ENCODE measurements at places on chromosomes 5 and 9.

DNA sequence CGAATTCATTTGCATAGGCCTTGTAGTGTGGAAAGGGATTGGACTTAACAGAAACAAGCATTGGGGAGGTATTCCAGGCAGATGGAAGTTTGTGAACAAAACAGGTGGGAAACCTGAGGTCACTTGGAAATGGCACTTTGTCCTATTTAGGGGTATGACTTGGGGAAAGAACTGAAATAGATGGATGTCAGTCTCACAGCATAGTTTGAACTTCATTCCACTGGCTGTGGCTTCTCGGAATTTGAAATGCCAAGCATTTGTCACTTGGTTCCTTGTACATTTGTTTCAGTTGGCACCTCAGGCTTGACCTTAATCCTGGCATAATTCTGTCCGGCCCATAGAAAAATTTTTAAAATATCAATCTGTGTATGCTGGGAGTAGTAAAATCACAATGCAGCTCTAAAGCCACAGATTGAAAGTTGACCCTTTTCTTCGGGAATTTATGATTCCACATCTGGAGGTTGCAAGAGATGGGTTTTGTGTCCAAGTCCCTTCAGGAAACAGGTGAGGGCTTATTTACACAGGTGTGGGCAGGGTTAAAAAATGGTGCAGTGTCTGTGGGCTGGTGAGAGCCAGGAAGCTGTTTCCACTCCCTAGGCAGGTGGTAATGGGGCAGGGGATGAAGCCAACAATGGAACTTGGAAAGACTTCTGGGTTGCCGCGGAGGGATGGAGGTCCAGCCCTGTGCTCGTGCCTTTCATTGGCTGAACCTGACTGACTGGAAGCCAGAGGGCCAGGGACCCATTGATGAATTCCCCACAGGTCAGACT, 39.2 kb upstream of the PDE8B start:
- no peak for DNase-seq

DNA sequence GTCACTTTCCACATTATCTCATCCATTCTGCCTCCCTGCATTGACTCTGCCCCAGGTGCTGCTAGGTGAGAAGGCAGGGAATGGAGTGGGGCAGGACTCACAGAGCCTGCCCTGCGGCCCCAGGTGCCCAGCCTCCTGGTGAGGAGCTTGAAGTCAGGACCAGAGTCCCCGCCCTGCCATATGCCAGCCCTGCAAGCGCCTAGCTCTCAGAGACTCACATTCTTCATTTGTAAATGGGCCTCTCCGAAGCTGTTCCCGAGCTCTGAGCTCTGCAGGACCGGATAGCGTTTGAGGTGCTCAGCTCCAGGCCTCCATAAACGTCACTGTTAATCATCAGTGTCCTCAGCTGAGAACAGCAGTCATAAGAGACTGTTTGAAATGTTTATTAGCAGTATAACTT, 75.1 kb upstream of the STXBP1 start:
- no peak for DNase-seq

DNA sequence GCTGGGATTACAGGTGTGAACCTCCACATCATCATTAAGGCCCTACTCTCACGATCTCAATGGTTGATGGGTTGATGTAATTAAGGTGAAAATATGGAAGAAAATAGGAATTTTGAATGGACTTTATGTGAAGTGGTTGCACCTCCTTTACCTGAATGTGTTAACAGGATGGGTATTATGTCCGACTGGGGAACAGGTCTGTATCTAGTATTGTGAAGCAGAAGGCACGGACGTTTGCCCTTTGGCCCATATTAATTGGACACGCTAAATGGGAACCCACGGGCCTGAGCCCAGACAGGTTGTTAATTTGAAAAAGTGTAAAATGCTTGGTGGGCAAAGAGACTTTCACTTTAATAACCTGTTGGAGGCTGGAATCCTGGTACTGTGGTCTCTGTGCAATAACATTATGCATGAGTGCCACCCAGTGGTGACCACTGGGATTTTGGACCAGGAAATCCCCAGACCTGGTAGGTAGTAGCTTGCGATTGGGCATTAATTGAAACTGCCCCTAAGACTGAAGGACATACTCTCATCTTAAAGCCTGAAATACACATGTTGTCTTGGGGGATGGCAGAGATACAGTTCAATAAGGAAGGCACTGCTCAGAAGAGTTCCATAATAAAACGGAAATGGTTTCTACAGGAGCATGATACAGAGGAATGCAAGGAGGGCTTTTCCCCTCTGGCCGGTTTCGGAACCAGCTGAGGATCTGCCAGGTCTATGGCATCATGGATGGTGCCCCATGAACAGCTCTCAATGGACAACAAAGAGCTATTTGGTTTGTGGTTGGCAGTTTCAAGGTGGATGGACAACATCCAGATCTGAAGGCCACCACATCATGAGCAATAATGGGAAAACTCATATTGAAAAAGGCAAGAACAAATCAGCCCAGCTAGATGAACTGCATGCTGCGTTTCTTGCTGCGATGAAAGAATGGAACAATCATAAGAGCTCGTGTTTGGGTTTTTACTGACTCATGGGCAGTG, 26.2 kb upstream of the BICD2 start:
- DNase-seq, result peak; percentile 10

GRCh38 chr9:99433095-99433494, 211.0 kb downstream of the SEC61B start:
- no peak for DNase-seq

DNA sequence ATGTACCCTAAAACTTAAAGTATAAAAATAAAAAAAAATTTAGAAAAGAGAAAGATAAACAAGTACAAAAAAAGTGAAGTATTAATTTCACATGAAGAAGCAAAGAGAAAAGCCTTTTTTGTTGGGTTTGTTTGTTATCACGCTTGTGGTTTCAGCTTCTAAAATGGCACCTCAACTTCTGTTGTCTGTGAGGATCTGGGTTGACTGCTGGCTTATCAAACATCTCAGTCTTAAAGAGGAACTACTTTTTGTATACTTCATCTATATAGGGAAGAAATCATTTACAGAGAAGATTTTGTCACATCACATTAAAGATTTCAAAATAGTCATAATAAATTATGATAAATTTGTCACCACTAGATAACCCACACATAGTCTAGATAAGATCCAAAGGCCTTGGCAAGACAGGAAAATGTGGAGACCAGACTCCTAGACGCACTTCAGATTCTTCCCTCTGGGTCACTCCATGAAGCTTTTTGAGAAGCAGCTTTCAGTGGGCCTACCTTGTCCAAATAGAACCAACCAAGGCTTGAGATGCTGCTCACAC, 8.8 kb upstream of the ADGRV1 start:
- DNase-seq, result no peak

- DNase-seq, result no peak
Observed at GRCh38 chr5:66436721-66437120, 159.5 kb upstream of the MAST4 start.

- DNase-seq, result no peak
Observed at GRCh38 chr5:39475881-39476842, 51.4 kb upstream of the DAB2 start.

GRCh38 chr5:117463881-117464570, 889.4 kb upstream of the SEMA6A start:
- DNase-seq, result no peak

DNA sequence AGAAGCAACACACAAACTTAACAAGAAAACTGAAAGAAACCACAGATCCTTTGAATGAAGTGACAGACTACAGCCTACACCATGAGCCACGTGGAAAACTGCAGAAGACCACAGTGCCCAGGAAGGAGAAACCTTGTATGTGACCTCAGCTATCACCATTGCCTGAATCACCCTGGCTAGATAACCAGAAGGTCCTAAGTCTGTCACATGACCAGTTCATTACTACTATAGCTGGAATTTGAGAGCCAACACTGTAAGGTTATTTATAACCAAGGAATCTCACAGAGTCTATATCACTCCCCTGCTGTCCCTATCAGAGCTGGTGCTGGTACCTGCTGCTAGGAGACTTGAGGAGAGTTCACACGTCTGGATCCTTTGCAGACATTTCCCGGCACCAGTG, 90.3 kb upstream of the FBXL17 start:
- no peak for DNase-seq

DNA sequence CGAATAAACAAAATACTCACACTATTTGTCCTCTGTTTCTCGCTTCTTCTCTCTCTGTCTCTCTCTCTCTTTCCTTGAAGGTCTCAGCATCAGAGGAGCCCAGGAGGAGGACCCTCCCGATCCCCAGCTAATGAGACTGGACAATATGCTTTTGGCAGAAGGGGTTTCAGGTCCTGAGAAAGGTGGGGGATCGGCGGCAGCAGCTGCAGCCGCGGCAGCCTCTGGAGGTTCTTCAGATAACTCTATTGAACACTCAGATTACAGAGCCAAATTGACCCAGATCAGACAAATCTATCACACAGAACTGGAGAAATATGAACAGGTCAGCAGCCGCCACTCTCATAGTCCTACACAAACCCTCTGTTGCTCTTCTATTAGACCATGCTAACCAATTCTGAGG, 168.4 kb downstream of the PBX3 start:
- no peak for DNase-seq

DNA sequence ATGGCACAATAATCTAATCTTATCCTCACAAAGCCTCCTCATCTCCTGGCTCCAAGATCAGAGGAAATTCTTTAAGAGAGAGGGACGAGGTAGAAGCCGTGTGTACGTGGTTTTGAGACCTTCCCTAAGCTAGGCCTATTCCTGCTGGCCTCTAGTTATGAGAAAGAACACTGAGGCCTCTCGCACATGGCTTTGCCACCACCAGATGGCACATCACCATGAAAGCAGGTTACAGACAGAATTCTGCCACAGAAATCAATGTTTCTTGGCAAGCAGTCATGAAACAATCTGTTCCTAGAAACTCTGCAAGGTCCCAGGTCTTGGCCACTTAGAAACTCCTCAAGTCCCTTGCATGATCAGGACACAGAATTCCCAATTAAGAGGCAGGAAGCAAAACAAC, 268.2 kb upstream of the TAS2R1 start:
- no peak for DNase-seq

DNA sequence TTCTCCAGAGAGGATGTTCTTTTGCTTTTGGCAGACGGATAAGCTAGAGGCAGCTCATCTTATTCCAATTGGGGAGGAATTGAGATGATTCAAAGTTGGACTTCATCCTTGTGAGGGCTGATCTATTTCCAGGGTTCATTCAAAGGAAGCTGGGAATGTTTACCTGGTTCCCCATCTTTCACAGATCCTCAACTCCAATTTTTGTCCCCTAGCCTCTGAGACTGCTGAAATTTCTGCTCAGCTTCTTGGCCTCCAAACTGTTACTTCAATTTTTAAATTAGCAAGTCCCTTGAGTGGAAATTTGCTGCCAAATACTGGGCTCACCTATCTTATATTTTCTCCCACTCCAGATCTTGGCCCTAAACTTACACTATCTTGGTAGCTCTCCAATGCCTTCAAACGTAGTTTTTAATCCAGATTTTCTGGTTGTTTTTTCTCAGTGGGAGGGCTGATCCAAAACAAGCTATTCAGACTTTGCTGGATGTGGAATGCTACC, 93.9 kb upstream of the NEK6 start:
- no peak for DNase-seq

DNA sequence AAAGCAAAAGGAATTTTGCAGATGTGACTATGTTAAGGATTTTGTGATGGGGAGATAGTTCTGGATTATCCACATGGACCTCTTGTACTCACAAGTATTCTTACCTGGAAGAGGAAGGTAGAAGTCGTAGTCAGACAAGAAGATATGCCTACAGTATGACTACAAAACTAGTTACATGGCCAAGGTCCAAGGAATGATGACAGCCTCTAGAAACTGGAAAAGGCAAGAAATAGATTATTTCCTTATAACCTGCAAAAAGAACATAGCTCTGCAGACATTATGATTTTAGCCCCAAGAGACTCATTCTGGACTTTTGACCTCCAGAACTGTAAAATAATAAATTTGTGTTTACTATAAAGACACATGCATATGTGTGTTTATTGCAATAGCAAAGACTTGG, 226.9 kb downstream of the FER start:
- no peak for DNase-seq

Measured in C1 segment of cervical spinal cord (tissue), 14 donors.